Sigmoid colon (tissue), 7 donors: ENCODE measurements at places on chromosomes 11 and 22. TPM values are rescaled to one million over a fixed set of nuclear protein-coding genes. Genes with fewer than 3 reads are reported as not detected.

Gene POU2AF3
- 2.5 TPM for total RNA-seq

Gene ENTHD1
- total RNA-seq: not detected

Gene OR8I2
- total RNA-seq: not detected

Gene ST14
- total RNA-seq: 1.8 TPM

Gene MRGPRF
- total RNA-seq: 263 TPM

DNA sequence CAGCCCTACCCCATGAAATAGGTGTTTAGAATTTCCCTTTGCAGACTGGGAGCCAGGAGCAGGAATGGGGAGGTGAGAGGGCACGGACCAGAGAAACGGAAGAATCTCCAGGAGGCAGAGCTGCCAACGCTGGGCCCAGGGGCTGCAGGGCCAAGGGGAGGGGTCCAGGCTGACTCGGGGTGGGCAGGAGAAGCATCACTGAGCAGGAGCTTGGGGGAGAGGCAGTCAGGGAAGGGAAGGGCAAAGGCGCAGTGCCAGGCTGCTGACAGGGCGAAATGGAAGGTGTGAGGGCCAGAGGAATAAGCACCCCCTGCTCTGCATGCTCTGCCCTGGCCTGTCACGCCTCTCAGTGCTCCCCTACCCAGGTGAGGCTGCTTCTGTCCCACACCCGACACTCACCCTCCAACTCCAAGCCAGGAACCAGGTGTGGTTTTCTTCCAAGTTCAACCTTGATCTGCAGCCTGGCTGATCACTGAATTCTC, 14.5 kb downstream of the LRRC32 start:
- H3K27ac ChIP-seq: peak overlapping the region; percentile 48
- H3K4me3 ChIP-seq: no peak overlapping the region
- no peaks in the 10 kb centered on the region for H3K36me3 ChIP-seq
- H3K4me1 ChIP-seq: peaks cover 34% of the 10 kb centered on the region
- peak; percentile 58 for DNase-seq

DNA sequence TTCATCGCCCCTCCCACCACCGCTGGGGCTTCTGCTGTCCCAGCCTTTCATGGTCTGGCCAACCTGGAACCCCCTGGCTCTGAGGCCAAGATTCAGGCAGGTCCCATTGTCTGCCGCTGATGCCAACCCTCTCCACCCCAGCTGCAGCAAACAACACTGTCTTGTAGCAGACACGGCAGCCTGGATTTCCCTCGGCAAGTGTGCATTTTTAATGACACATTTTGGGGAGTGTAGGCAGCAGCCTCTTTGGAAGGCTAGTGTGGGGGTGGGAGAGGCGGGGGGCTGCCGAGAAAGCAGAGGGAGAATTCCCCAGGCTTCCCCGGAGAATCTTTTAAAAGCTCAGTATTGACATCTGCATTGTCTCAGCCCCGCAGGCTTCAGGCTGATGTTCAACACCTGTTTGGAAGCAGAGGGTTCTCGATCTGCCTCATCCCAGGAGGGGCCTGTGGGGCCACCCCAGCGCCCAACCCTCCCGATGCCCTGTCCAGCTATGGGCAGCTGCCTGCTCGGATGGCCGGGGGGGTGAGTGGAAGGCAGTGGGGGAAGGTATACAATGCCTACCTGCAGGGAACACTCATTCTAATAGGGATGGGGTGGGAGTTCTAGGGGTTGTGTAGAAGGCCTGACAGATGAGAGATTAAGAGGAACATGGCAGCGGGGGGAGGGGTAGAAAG, 41.5 kb downstream of the NECTIN1 start:
- no peak for DNase-seq
- no peak overlapping the region for H3K27ac ChIP-seq
- no peak overlapping the region for H3K4me3 ChIP-seq
- no peaks in the 10 kb centered on the region for H3K27me3 ChIP-seq
- H3K4me1 ChIP-seq: no peaks in the 10 kb centered on the region

- H3K27ac ChIP-seq: peak overlapping the region; percentile 73
- no peak overlapping the region for H3K4me3 ChIP-seq
- no peaks in the 10 kb centered on the region for H3K36me3 ChIP-seq
These were observed 145.2 kb downstream of the FBXO7 start for GRCh38 chr22:32619614-32620426.

GRCh38 chr11:35003186-35003585, 86.8 kb downstream of the PDHX start:
- H3K4me3 ChIP-seq: no peak overlapping the region
- no peaks in the 10 kb centered on the region for H3K36me3 ChIP-seq
- peaks cover 13% of the 10 kb centered on the region for H3K4me1 ChIP-seq
- DNase-seq: no peak

DNA sequence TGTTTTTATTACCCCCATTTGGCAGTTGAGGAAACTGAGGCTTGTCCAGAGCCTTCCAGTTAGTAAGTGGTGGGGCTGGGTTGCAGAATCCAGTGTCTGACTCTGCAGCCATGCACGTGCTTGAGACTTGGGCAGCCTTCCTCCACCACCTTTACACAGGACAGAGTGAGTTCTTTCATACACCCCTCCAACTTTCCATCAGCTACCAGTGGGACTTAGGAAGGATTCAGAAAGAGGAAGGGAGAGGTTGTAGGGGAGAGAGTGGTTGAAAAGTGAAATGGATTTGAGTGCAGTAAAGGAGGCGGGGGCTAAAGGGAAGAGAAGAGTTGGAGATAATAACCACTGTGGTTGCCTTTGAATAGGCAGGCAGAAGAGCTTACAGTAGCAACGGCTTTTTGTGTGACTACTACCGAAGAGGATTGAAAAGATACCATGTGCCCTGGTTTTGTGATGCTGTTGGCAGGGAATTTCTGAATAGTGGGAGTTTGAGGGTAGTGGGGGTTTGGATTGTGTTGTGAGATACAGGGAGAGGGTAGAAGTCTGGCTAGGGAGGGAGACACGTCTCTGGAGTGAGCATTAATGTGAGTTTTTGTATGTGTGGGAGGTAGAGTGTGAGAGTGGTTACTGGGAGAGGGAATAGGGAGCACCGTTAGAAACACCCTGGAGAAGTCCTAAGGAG, 1.7 kb downstream of the UVRAG start:
- no peak for DNase-seq
- no peaks in the 10 kb centered on the region for H3K27me3 ChIP-seq
- H3K4me1 ChIP-seq: peaks cover 40% of the 10 kb centered on the region
- H3K27ac ChIP-seq: peak overlapping the region; percentile 94
- no peaks in the 10 kb centered on the region for H3K36me3 ChIP-seq
- peak overlapping the region; percentile 98 for H3K4me3 ChIP-seq

DNA sequence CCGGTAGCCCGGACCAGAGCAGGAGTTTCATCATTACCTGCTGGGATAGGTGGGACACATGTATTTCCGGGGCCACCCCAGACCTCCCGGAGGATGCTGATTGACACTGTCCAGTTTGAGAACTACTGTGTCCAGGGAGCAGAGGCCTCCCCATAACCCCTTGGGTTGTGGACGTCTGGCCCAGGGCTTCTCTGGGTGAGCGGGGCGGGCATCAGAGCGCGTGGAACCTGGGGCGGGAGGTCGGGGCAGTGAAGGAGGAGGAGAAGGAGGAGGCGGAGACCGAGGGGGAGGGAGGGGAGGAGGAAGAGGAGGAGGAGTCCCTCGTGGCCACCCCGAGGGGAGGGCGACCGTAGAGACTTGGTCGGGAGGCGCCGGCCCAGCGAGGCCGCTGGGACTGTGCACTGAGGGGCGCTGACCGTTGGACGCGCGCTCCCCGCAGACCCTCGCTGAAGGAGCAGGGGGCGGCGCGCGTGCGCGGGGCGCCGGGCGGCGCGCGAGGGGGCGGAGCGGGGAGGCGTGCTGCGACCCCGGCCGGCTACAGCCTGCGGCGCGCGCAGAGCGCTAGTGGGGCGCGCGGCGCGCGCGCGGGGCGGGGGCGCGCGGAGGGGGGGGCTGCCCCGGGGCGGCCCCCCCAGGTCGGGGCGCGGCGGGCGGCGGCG, at the start of gene GRK3:
Gene GRK3, plus strand, starts transcription at position 356 of the 659 bp plus-strand sequence. CDS start 366 bp downstream, outside the sequence.
- peak; percentile 88 for DNase-seq
- peak within 1 kb of the TSS; percentile 94 for H3K4me3 ChIP-seq
- no peaks in the 10 kb centered on the region for H3K36me3 ChIP-seq
- H3K4me1 ChIP-seq: peaks cover 20% of the 10 kb centered on the region
- H3K27me3 ChIP-seq: no peaks in the 10 kb centered on the region

DNA sequence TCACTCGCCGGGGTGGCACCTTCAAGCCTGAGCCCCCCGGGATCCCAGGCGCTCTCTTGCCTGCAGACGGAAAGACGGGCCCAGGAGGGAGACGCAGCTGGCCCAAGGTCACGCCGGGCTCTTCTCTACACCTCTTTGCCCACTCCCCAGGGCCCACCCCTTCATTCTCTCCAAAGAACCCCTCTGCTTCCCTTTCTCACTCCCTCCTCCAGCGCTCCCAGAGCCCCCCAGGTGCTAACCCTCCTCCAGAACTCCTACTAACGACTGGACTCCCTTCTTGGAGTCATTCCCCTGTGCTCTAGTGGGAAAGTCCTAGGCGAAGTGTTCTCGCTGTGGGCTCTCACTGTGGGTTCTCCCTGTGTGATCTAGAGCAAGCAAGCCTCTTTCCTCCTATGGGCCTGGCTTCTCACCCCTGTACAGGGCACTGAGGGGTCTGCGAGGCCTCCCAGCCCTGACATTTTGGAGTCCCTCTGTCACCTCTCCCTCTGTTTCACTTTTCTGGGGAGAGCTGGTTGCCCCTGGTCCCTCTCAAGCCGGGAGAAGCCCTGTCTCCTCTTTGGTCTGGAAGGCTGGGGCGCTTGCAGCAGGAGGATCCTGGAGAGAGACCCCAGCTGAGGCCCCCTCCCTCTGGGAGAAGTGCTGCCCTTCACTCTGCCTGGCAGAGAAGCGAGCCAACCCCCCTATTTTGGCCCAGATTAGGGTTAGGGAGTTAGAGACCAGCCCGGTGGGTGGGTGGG, 858 bp downstream of the OAF start:
- no peaks in the 10 kb centered on the region for H3K4me1 ChIP-seq
- H3K36me3 ChIP-seq: no peaks in the 10 kb centered on the region
- no peaks in the 10 kb centered on the region for H3K27me3 ChIP-seq
- DNase-seq: no peak
- peak overlapping the region; percentile 82 for H3K27ac ChIP-seq

- no peaks in the 10 kb centered on the region for H3K36me3 ChIP-seq
- DNase-seq: no peak
- H3K27ac ChIP-seq: no peak overlapping the region
- no peaks in the 10 kb centered on the region for H3K27me3 ChIP-seq
- no peak overlapping the region for H3K4me3 ChIP-seq
- no peaks in the 10 kb centered on the region for H3K4me1 ChIP-seq
These were observed 55.2 kb upstream of the SLC22A12 start for GRCh38 chr11:64535811-64536210.

DNA sequence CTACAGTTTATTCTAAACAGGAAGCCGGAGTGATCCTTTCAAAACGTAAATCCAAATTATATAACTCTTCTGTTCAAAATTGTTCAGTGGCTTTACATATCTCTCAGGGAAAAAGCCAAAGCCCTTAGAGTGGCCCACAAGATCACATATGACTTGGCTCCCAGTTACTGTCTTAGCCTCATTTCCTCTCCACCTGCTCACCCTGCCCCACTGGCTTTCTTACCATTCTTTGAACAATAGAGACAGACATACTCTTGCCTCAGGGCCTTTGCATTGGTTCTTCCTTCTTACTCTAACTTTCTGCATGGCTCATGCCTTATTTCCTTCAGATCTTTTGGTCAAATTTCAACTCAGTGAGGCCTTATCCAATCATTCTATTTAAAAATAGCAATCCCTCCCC, 52.1 kb downstream of the STIM1 start:
- H3K36me3 ChIP-seq: no peaks in the 10 kb centered on the region
- no peaks in the 10 kb centered on the region for H3K4me1 ChIP-seq
- no peak overlapping the region for H3K4me3 ChIP-seq
- no peak overlapping the region for H3K27ac ChIP-seq
- DNase-seq: no peak

- peaks cover 7% of the 10 kb centered on the region for H3K27me3 ChIP-seq
- peak; percentile 69 for DNase-seq
- H3K4me3 ChIP-seq: peak overlapping the region; percentile 94
- peak overlapping the region; percentile 94 for H3K27ac ChIP-seq
- H3K4me1 ChIP-seq: no peaks in the 10 kb centered on the region
- no peaks in the 10 kb centered on the region for H3K36me3 ChIP-seq
These were observed 2.4 kb downstream of the GAS2L1 start for GRCh38 chr22:29308791-29309262.

GRCh38 chr22:44536411-44536810, 38.4 kb upstream of the RTL6 start:
- H3K27ac ChIP-seq: no peak overlapping the region
- no peaks in the 10 kb centered on the region for H3K36me3 ChIP-seq
- no peak overlapping the region for H3K4me3 ChIP-seq
- no peaks in the 10 kb centered on the region for H3K27me3 ChIP-seq
- DNase-seq: no peak
- no peaks in the 10 kb centered on the region for H3K4me1 ChIP-seq

DNA sequence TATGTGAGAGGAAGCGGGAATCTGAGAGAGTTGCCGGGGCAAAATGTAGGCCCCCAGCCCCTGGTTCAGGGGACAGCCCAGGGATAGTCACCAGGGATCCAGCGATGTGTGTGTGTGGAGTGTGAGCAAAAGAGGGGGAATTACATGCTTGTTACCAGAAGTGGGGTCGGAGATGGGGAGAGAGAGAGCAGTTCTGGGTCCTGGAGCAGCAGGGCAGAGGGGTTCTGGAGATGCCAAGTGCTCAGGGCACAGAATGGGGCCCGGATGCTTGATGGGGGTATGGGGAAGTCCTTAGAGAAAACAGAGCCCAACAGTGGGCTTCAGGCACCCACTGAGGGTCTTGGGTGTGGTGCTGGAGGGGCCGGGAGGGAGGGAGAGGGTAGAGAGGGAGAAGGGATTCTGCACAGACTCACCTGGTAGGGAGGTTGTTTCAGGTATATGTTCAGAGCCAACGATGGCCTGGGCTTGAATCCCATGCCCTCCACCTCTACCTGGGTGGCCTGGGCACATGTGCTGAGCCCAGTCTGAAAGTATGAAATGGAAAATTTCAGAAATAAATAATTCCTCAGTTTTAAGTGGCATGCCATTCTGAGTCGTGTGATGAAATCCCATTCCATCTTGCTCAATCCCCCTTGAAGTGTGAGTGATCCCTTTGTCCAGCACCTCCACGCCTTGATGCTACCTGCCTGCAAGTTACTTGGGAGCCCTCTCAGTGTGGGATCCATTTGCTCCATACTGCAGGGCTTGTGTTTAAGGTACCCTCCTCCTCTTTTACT, 12.4 kb downstream of the SMIM38 start:
- H3K27ac ChIP-seq: no peak overlapping the region
- H3K4me1 ChIP-seq: no peaks in the 10 kb centered on the region
- H3K4me3 ChIP-seq: no peak overlapping the region
- no peak for DNase-seq
- no peaks in the 10 kb centered on the region for H3K27me3 ChIP-seq

- no peaks in the 10 kb centered on the region for H3K27me3 ChIP-seq
- no peak overlapping the region for H3K4me3 ChIP-seq
- no peak for DNase-seq
- no peak overlapping the region for H3K27ac ChIP-seq
These were observed 17.8 kb downstream of the RAB6A start for GRCh38 chr11:73743045-73743444.
